ENCODE measurements at places on chromosomes 5 and 9.

- DNase-seq: no peak
These were observed 31.9 kb downstream of the OR2K2 start for GRCh38 chr9:111298111-111298510.

GRCh38 chr9:99155736-99156135 lies 50.8 kb downstream of the TGFBR1 start:
- DNase-seq: no peak

- no peak for DNase-seq
These were observed 381.8 kb upstream of the KIF2A start for GRCh38 chr5:61924251-61924650.

GRCh38 chr5:80747922-80748321 lies 93.1 kb upstream of the DHFR start:
- no peak for DNase-seq
